NCI-H446 treated with DMSO at 0.1 percent for 48 hours (cell line): ENCODE measurements at places on chromosomes 2 and 18.
A peak's percentile ranks its signal among the peaks of the same experiment; 100 is the strongest.

DNA sequence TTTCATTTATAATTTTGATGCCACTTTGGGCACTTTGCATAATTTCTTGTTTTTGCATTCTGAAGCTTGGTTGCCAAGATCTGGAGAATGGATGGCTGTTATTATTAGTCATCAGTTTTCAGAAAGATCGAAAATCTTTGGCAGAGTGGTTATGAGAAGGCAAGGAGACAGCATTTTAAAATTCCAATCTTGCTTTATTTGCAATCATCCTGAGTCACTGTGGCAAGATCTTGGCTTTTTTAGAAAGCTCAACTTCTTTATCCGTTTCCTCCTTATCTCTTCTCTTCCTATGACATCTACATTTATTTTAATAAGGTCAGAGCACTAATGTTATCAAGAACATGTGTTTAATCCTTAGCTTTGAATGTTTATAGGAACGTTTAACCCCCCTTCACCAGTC lies 31.1 kb upstream of the EIF2AK3 start:
- peak; percentile 4 for DNase-seq

DNA sequence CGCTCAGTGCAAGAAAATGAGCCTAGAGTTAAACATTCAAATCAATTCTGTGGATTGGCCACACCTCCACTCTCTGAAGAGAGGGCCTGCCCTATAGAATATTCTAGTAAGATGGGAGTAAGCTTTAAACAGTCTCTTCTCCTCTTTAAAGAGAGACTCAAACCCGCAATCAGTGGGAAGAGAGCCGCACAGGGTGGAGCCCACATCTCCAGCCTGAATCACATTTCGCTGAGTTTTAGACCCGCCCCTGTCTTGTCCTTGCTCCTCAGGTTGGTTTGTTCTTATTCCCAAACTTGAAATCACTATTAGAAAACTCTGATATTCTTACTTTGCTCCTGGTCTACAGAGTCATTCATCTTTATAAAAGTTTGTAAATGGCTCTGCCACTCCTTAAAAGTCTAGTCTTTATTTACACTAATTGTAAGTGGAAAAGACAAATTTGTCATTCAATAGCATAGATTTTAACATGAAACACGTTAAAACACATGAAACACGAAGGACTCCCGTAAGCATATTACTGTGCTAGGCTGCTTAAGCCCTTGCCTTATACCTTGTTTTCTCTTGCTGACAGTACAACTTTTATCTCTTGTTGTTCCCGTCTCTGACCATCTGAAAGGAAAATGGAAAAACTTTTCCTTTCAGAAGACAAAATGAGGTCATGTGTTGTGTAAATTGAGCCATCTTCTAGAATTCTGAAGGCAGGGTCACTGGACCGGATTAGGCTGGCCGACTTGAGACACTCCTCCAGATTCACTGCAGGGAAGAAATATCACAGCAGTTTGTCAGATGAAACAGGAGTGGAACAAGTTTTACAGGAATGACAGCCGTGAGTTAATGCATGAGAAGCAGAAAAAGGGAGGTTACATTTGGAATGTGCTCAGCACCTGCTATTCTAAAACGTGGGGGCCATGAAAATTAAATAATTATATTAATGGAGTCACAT lies 5.6 kb downstream of the DSC1 start:
- DNase-seq: no peak

GRCh38 chr2:147698166-147698565 lies 146.7 kb upstream of the ACVR2A start:
- DNase-seq: no peak

DNA sequence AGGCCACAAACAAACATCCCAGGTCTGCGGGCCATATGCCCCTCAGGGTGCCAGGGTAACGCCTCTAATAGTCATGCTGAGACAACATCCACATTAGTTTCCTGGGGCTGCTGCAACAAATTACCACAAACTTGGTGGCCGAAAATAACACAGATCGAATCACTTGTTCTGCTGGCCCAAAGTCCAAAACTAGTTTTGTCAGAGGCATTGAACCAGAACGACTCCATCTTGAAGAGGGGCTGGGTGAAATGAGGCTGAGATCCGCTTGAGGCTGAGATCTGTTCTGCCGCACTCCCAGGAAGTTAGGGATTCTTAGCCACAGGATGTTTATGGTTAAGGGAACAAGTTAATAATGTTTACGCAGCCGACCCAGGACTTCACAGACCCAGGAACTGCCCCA lies 66.7 kb downstream of the COPS8 start:
- DNase-seq: no peak

- no peak for DNase-seq
These were observed 123.8 kb upstream of the STON1 start for GRCh38 chr2:48406116-48406515.

- DNase-seq: no peak
These were observed 21.9 kb downstream of the ELAC1 start for GRCh38 chr18:50989711-50990110.
